ENCODE measurements at places on chromosomes 5 and 9.

DNA sequence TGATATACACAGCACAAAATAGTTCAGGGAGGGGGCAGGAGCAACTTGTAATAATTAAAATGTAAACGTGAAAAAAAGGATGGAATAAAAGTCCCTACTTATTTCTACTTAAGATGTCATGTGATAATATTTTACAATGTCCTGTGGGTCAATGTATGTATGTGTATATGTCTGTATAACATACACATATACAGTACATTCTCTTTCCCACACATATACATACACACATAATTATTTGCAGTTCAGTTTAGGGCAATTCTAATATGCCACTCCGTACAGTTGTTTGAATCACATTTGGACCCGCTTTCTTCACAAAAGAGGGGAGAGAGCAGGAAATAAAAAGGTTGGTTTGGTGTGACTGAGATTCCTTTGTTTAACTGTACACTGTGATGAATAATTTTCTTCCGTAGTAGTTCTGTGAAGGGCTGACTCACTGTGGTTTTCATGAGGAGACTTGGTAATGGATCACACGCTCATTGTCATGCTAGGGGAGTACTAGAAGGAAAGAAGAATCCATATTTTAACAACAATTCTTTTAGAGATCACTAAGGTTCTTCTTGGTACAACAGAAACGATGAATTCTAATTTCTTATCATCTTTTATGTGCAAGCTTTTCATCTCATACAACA, 26.2 kb upstream of the ACOT12 start:
- no peak for DNase-seq

- no peak for DNase-seq
Measured at GRCh38 chr5:50501491-50502228, 60.6 kb upstream of the EMB start.

GRCh38 chr5:155150012-155150411, 136.5 kb downstream of the KIF4B start:
- DNase-seq: no peak

DNA sequence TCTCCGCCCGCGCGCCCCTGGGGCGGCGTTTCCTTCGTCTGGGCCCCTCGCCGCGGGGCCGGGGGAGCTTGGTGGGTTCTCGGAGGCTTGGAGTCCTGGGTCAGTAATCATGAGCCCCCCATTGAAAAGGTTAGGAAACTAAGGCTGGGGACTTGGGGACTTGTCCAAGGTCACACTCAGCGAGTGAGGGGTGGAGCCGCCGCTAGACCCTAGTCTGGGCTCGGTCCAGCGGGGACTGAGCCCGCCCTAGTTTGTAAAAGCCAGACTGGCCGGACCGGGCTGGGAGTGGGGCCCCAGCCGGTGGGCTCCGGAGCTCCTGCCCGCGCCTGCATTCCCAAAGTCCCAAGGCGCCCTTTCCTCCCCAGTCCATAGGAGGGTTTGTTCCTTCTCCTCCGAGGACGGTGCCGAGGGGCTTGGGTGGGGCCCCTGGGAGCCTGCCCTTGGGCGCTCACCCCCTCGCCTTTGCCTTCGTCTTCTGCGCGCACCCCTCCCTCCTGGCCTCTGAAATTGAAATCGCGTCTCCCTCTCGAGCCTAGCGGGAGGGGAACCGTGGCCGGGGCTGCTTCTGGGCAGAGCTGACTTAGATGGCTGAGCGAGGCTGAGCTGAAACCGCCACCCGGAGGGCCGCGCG, 995 bp downstream of the OLFM1 start:
- DNase-seq: no peak

- DNase-seq: no peak
Measured at GRCh38 chr5:139904566-139904815, 108.9 kb downstream of the PSD2 start.

- DNase-seq: no peak
Measured at GRCh38 chr5:78601559-78602314, 46.8 kb downstream of the LHFPL2 start.

DNA sequence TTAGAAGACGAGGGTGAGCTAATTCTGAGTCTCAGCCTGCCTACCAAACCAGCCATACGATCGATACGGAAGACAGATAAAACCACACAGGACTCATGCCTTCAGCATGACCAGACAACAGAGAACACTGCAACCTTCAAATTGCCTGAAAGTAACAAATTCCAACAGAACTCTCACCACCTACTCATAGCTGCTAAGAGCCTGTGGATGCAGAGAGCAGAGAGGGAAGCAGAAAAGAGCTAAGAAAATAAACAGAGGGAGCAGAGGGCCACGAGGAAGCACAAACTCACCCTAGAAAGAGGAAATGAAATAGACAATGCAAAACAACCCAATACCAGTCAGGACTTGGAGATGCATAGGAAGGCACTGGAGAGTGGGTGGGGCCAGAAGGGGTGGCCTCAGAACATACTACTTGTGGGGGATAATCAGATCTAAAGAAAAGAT, 86.7 kb upstream of the TAS2R1 start:
- no peak for DNase-seq

- no peak for DNase-seq
Measured at GRCh38 chr9:34431667-34432066, 26.7 kb downstream of the FAM219A start.

GRCh38 chr9:121679901-121680635, 28.6 kb downstream of the DAB2IP start:
- DNase-seq: no peak

DNA sequence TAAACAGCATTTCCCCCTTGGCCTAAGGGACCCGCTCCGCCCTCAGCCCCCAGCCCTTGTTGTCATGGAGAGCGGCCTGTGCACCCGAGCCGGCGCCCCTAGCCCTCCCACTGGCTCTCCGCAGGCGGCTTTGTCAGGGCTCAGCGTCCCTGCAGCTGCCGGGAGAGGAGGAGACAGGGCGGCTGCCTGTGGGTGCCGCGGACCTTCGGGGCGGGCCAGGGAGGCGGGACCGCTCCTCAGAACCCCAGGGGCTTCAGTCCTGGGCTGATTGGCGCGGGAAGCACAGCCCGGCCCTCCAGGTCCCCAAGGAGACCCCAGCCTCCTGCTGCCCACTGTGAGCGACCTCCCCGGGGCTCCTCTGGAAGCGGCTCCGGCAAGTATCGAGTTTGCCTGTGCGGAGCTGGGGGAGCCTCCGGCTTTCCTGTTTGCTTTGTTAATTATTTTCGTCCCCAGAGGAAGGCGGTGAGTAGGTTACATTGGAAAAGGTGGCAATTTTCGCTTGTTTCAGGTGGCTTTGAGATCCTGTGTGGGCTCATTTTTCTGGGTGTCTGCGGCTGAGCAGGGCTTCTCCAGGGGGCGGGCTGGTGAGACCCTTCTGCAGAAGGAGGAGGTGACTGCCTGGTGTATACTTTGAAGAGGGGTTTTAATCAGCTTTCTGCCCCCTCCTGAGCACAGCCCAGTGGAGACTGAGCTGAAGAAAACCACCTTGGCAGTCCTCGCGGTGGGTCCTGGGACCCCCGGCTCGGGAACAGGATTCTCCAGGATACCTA, at the start of gene FGD3:
Gene FGD3 (plus strand): TSS at position 256 of the 770 bp plus-strand sequence. CDS start 28,734 bp downstream, outside the sequence.
- DNase-seq: no peak

- DNase-seq: no peak
Measured at GRCh38 chr9:136786451-136786850, 4.7 kb upstream of the TMEM141 start.

DNA sequence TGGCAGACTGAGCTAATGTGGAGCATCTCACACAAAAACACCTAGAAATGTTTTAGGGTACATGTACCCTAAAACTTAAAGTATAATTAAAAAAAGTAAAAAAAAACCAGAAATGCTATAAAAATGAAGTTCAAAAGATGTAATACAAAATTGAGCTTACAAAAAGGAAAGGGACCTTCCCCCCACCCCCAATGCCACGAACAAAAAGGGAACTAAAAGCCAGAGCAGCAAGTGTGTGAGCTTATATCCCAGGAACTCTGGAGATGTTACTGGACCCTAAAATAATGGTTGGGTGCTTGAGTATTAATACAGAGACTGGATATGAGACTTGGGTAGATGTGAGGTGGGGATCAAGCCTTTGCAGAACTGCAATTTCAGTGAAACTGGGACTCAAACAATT, 11.0 kb downstream of the SPATA9 start:
- no peak for DNase-seq

- no peak for DNase-seq
Measured at GRCh38 chr5:122120957-122121356, 8.4 kb upstream of the ZNF474 start.
